Choroid plexus epithelial cell (primary cell): ENCODE measurements at places on chromosomes 3 and 15.

GRCh38 chr3:27943106-27943505 is 221.0 kb upstream of the EOMES start:
- DNase-seq = peak; percentile 40

DNA sequence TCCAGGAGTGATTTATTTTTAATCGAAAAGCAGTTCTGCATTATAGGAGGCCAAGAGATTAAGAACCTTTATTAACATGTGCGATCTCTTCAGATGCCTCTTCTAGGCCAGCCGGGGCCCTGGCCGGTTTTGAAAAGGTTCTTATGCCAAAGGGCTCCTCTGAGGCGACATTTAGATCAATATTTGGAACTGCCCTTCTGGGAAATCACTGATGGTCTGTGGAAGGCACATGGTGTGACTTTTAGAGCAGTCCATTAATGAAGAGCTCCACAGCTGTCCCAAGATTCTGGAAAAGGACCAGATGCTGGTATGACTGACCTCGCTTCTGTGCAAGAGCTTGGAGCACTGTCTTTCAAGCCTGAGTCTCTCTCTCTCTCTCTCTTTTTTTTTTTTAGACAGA is 19.7 kb downstream of the MGLL start:
- no peak for DNase-seq

DNA sequence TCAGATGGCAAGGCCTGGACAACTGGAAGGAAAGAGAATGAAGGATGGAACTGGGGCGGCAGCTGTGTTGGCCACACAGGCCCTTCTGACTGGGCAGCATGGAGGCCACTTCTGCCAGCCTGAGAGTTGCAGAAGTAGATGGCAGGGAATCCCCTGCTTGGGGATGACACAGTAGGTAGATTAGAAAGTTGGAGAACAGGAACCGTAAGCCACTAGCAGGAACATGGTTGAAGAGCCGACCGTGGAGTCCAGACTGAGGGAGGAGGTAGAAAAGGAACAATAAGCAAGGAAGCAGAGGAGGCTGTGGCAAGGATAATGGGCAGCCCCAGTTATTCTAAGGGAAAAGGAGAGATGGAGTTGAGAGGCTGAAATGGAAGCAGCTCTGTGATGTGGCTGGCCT is 26.4 kb upstream of the ZNF774 start:
- no peak for DNase-seq

DNA sequence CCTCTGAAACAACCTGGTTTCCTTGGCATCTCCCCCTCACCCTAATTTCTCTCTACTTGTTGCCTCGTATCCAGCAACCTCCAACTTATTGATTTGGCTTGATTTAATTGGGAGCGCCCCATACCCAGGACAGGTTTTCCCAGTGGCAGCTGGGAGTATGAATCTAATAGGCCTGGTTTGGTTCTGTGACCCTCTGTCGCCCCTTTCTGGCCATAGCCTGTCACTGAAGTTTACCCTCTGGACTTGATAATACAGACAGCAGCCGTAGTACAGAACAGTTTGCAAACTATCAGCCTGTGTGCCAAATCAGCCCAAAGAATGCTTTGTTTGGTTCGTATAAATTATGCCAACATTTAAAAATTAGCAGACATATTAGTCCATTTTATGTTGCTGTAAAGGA is 525.1 kb upstream of the GOLIM4 start:
- peak; percentile 22 for DNase-seq

- no peak for DNase-seq
Measured at GRCh38 chr3:168060317-168060716, 35.4 kb downstream of the GOLIM4 start.

DNA sequence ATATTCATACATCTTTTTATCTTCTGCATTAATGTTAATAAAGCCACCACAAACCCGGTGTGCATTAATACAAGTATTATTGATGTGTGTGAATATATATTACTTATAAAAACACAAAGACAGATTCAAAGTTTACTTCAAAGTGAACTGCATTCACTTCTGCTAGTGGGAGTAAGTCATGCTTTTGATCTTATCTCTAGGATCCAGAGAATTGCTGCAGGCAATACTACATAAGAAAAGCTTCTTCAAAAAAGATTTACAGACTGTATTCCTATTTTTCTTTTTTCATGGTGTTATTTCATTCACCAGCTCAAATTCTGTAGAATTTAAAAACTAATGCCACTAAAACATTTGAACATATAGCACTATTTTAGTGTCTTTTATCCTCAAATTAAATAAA is 87.5 kb upstream of the CBLB start:
- DNase-seq = no peak

DNA sequence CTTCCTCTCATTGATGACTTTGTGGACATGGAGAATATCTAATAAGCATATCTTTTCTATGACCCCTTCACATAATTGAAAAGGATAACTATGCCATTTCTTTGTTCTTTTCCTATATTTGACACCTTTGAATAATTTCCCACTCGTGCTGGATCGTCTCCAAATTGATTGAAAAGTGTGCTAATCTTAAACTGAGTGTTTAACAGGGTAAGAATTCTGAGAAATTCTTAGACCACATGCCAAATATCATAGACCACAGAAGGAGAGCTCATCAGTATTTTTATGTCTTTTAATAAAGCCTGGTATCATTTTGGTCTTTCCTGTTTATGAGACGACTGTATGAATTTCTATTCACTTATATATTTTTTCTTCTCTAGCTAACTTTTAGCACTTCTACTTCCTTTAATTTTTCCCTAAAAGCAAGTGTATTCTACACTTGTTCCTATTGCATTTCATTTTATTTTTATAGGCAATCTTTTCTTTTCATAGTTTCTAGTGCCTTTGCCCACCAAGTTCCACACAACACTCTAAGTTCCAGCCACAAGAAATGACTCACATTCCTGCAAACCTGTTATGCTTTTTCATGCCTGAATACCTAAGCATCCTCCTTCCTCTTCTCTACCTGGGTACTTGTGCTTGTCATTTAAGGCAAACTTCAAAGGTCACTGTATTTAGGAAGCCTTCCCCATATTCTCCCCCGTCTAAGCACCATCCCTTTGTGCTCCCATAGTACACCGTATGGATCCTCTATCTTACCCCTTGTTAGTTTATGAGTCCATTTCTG is 30.1 kb downstream of the KBTBD8 start:
- DNase-seq = no peak

DNA sequence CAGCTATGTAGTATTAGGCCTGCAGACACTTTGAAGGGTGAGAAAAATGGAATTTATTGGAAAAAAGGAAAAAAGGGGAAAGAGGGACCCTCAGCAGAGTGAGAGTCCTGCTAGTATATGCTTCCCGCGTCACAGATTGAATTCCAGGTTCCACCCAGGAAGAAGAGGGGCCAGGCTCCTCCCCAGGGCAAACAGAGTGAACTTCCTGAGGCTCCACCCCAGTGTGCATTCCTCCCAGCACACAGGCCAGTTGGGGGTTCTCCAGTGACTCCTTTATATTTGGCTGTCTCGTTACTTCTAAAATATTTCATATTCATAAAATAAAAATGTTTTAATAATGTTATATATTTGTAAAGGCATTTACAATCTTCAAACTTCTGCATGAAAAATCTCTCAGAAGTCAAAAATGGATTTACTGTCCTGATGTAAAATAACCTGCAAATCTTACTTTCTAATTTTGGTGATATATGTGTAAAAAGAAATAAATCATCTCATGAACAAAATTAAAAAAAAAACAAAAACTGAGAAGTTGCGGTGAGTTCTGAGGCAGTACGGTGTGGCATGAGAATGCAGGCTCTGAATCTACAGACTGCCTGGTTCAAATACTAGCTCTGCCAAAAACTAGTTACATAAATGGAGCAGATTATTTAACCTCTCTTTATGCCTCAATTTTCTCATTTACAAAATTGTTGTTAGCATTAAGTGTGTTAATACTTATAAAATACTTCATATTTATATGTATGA is 175.8 kb upstream of the P2RY1 start:
- DNase-seq = no peak

DNA sequence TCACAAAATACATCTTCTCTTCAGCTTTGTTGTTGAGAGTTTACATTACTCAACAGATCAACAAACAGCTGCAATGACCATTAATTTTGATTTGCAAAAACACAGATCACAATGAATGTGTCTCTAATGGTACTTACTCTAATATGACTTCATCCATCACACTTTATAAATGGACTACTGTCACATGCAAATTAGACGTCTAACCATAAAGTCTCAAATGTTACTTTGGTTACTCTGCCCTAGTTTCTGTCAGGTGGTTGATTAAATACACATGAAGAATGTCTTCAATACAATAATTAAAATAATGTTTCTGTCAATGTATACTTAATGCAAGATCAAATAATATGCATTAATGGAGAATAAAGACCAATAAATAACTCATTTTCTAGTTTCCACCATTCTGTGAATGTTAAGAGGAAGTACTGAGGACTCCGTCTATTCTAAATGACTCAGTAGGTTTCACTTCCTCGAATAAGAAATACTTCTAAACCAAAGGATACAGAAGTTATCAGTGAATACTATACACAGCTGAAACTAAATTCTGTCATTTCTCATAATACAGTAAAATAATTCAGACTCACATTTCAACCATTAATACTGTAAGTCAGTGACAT is 145.8 kb downstream of the CBLB start:
- no peak for DNase-seq

DNA sequence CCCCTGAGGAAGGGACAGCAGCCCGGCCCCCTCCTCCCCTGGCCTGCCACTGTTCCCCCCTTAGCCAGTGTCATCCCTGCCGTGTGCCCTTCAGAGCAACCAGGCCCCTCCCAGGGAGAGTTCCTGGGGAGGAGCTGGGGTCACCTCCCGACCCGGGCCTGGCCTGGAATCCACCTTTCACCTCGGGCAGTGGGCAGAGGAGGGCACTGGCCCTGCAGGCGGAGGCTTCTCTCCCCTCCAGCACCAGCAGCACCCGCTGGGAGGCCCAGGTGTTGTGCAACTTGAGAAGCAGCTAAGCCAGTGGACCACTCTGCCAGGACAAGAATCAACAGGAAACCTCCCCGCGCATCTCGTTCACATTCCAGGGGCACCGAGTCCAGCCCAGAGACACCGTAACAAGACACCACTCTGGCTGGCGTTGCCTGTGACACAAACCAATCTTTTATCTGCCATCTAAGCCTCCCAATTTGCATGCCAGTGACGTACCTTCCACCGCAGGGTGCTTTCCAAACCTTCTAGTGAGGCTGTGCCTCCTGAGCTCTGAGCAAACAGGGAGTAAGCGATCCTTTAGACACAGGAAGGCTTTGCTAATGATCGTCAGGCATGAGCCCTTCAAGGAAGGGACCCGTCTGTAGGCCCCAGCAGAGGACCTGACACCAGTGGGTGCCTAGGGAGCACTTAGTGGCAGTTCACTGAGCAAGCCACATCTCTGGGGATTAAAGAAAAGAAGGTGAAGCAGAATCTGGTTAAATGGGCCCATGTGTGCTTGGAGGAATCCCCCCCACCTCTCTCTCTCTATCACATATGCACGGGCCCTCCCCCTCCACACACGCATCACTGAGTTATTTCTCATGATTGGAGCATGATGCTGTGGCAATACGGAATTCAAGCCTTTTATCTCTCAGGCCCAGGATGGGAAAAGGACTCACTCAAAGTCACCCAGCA is 98.9 kb upstream of the TLE3 start:
- DNase-seq = peak; percentile 96

GRCh38 chr15:49458145-49458544 is 35.1 kb downstream of the FGF7 start:
- DNase-seq = no peak

DNA sequence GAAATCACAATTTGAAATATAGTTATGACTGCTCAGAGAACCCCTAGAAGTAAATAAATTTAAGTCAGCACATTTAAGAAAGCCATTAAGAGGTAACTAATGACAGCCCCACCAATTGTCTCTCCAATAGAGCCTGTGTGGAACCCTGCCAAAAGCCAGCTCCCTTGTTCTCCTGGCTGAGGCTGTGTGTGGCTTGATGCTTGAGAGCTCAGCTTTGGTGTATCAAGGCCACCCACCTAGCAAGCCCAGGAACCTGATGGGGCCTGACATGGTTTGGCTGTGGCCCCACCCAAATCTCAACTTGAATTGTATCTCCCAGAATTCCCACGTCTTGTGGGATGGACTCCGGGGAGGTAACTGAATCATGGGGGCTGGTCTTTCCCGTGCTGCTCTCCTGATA is 106.9 kb downstream of the LRRN1 start:
- no peak for DNase-seq

- no peak for DNase-seq
Measured at GRCh38 chr3:74891312-74891711, 276.9 kb upstream of the CNTN3 start.

DNA sequence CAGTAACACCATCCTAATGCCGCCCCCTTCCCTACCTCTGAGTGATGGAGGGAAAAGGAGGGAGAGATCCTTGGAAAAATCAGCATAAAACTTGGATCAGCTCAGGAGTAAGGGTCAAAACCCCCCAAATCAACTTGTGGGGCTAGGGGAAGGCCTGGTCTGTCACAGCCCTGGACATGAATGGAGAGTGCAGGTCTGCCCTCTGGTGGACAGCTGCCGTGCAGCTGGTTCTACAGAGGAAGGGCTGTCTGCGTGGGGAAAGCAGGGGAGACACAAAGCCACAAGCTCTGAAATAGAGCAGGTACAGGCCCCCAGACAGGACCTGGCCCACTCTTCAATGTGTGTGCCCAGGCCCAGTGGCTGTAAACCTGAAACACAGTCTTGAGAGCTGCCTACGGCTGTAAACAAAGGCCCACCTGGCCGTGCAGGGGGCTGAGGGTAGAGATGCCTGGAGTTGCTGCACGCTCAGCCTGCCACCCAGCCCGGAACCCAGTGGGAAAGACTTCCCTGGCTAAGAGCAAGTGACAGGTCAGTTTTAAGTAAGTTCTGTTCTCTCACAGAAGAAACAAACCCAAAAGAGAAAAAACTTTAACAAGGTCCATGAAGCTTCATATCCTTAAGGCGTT is 16.4 kb downstream of the CLK3 start:
- peak; percentile 73 for DNase-seq

GRCh38 chr3:31926543-31926942 is 54.5 kb downstream of the OSBPL10 start:
- no peak for DNase-seq

DNA sequence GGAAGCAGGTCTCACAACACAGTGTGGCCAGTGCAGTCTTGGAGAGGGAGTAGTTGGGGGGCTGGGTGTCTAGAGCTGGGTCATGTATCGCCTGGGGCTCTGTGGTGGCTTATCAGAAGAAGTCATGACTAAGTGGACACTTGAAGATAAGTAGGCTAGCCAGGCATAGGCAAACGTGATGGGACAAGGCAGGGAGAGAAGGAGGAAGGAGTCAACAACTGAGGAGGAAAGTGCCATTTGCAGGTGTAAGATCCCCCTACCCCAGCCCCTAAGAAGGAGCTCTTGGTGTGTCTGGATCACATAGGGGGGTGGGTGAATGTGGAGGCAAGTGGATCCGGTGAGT is 352.3 kb downstream of the LRTM1 start:
- DNase-seq = no peak
